ENCODE measurements at places on chromosomes 12 and 14.

GRCh38 chr14:52018970-52019369 lies 29.6 kb downstream of the RTRAF start:
- no peak for DNase-seq

- peak; percentile 68 for DNase-seq
Observed at GRCh38 chr14:104827177-104828055, 26.5 kb downstream of the ZBTB42 start.

GRCh38 chr14:75711796-75712211 lies 50.8 kb downstream of the TTLL5 start:
- no peak for DNase-seq

DNA sequence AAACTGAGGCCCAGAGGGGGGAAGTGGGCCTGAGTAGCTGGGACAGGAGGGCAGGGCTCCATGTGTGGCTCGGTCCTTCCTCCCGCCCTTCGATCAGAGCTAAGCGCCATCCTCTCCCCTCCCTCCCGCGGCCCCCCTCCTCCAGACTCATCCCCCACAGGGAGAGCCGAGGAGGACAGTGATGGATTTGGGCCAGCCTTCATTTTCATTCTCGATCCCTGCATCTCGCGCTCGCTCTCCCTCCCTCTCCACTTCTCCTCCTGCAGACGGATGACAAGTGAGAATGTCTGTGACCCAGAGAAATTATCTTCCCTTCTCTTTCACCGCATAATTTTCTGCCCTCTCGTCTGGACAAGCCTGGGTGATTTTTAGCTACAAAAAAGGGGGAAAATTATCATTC lies 183.3 kb downstream of the RBM19 start:
- DNase-seq, result no peak

GRCh38 chr14:61234215-61234916 lies 46.8 kb downstream of the TMEM30B start:
- DNase-seq, result no peak

All from CD4-positive, alpha-beta T cell treated with Interleukin-12 subunit alpha and Interleukin-12 subunit beta, for 1 hour (primary cell).